ENCODE measurements at places on chromosomes 3 and 15.
A peak's percentile ranks its signal among the peaks of the same experiment; 100 is the strongest.

DNA sequence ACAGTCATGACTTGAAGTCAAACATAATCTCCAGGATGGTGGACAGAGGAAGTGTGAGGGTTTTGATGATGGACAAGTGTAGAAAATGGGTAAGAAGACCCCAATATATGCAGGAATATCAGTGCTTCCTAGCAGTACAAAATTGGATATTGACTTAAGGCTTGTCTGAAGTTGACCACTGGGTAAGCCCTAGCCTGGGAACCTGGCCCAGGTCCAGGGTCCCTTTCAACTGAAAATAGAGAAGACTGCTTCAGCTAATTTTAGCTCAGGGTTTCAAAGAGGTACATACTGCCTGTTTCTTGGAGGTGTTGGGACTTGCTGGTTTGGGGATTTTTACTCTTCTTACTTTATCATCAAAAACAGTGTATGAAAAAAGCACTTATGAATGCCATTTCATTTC lies 4.7 kb downstream of the NR1D2 start:
- DNase-seq = no peak

DNA sequence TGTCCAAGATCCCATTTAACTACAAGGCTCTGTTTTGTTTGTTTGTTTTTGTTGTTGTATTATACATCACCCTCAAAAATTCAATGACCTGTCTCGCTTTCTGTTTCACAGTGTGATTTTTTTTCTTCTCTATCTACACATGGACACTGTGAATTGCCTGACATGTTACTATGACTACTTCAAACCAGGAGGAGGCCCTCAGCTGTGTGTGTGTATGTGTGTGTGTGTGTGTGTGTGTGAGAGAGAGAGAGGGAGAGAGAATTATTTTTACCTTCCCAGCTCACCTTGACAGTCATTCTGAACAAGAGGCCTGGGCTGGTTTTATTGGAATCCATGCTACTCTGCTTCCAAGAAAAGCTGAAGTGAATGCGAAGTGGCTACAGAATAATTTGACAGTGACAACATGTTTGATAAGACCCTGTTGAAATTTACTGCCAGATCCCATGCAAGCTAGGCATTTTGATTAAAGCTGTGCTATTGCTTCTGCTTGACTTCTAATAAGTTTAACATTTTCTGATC lies 841.4 kb downstream of the NSUN3 start:
- DNase-seq = no peak

DNA sequence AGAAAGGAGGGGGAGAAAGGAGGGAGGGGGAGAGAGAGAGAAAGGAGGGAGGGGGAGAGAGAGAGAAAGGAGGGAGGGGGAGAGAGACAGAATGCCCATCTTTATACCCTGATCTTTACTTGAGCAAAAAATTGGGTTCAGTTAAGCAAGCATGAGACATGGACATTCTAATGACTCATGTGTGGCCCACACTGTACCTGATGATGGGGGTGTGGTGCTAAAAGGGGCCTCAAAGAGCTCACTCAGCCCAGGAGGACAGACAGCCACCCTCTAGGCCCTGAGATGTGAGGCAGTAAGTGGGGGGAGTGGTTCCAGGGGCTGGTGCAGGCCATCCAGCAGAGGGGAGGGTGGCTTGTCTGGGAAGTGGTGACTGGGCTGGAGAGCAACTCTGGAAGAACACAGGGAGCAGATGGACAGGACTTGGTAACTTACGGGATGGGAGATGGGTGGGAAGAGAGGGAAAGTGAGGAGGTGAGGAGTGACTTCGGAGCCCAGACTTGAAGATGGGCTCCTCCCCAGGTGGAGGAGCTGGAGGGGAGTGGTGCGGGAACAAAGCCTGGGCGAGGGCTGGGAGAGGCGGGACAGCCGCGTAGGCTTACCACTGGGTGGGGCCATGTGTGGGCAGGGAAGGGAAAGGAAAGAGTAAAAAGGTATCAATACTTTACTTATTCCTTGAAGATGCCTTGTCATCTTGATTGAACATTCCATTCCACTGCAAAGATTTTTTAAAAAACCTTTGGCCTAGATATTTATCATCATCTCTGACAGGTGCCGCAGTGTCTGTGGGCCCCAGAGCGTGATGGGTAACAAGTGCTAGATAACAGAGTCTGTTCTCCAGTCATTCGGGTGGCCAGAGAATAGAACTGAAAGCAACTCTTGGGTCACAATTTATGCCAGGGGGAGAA lies 32.3 kb downstream of the TSPAN3 start:
- DNase-seq = no peak

DNA sequence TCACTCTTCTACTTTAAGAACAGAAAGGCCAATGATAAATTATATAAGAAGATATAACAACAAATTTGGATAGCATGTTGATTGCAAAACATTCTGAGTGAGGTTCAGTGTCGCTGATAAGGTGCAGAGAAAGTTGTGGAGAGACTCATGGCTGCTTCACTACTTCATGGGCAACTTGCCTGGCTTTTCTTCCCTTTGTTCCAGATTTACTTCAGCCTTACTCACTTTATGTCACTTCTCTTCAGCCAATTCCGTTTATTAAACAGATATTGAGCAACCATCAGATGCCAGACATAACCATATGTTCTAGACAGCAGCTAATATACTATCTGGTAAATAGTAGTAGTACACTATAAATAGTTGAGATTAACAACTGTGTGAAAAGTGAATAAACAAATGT lies 150.0 kb upstream of the CHL1 start:
- DNase-seq = no peak

GRCh38 chr3:190384309-190384756 lies 3.6 kb upstream of the CLDN16 start:
- no peak for DNase-seq

- DNase-seq = no peak
Measured at GRCh38 chr15:96359616-96360521, 29.4 kb downstream of the NR2F2 start.

DNA sequence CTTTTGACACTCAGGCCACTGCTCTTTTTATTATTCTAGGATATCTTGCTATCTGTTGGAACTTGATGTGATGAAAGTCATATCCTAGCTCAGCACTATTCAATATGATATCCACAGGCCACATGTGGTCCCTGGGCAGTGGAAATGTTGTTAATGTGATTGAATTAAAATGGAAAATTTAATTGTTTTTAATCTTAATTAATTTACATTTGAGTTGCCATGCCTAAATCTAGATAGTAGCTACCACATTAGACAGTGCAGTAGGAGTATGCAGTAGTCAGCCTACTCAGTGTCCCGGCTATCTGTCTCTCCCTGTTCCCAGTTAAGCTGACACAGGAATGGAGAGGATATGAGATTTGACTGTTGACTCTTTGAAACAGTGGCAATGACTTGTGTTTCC lies 460.2 kb downstream of the GBE1 start:
- no peak for DNase-seq

DNA sequence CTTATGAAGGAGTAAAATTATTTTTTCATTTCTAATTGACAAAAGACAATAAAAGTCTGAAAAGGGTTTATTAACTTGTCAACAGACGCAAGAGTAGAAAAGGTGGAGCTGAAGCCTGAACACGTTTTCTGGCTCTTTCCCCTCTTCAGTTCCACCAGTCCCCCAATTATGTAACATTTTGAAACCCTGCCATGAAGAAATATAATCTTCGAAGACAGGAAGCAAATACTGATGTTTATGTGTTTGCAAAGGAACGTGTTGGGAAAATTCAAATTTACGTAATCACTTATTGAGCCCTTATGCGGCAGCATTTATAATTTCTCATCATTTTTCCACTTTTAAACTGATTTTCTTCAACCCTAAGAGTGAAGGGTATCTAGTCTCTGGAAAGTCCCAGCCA lies 767 bp downstream of the AP3S2 start:
- no peak for DNase-seq

DNA sequence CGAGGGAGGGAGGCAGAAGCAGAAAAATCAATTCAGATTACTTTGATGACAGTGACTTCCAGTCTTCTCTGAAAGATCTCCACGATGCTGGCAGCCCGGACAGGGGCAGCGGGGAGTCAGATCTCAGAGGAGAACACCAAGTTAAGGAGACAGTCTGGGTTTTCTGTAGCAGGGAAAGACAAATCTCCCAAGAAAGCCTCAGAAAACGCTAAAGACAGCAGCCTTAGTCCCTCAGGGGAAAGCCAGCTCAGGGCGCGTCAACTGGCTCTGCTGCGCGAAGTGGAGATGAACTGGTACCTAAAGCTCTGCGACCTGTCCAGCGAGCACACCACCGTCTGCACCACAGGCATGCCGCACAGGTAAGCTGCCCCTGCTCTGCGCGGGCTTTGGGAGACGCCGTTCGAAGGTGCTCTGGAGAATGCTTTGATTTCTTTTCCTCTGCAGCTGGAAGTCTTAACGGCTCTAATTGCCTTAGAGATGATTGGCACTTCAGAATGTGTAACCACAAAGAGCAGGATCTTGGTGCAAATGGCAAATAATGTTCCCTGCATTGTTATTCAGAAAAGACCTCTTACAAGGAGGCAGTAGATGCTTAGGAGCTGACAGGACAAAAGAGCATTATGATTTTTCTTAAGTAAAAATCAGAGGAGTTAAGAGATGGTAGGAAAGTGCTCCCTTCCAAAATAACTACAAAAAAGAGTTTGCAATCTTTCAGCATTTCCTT lies at the start of gene KCNAB1:
Gene KCNAB1, plus strand, starts transcription at position 51 of the 724 bp plus-strand sequence.
- no peak for DNase-seq

DNA sequence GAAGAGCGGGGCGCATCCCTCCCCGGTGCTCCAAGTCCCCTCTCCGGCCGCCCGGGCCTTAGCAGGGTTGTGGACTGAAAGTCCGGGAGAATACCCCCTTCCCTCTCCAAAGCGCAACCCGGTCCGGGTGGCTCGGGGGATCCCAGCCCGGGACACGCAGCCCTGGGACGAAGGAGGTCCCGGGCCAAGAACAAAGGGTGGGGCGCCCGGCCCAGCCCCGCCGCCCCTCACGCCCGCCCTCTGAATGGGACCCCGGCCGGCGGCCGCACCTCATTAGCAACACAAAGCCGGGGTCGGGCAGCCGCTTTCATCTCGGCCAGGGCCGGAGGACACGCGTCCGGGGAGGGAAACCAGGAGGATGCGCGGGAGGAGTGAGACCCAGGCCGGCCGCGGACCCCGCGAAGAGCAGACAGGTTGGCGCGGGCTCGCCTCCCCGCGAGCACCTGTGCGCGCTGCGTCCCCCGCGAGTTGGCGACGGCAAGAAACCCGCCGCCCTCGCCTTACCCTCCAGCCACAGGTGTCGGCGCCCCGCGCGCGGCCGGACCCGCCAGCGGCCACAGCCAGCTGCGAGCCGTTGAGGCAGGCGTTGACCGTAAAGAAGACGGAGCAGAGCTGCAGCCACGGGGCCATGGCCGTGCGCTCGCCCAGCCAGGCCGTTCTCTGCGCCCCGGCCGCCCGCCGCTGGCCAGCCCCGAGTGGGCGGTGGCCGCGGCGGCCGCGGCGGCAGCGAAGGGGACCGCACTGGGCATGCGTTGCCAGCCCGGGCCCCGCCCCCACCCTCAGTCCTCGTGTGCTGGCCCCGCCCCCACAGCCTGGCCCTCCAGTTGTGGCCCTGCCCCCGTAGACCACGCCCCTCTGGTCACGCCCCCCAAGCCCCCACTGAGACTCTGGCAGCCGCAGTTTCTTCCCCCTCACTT lies at the start of gene IL17RD:
Gene IL17RD, minus strand, starts transcription at position 697 of the 917 bp plus-strand sequence. Its CDS starts 67 bp downstream, at position 630.
- DNase-seq = peak; percentile 11

DNA sequence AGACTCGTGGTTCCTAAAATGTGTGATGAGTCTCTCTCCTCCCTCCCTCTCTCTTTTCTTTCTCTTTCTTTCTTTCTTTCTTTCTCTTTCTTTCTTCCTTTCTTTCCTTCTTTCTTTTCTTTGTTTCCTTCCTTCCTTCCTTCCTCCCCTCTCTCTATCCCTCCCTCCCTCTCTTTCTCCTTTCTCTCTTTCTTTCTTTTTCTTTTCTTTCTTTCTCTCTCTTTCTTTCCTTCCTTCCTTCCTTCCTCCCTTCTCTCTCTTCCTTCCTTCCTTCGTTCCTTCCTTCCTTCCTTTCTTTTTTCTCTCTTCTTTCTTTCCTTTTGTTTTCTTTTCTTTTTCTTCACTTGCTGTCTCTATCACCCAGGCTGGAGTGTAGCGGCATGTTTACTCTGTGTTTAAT lies 290.8 kb downstream of the NFKBIZ start:
- DNase-seq = no peak

DNA sequence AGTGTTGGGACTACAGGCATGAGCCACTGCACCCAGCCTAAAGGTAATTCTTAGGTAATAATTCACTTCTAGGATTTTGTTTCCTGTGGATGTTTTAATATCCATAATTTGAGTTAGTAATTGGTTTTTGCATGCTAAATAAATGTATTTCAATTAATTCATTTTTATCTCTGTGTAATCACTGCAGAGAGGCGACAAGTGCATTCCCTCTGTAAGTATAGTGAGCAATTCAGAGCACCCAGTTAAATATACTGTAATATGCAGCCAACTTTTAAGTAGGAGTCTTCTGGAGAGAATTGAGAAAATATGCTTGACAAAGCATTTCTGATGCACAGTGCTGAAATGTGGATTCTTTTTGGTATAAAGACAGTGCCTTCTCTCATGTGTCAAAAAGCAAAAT lies 5.7 kb downstream of the TBC1D23 start:
- DNase-seq = no peak

GRCh38 chr15:74961616-74962015 lies 5.0 kb upstream of the RPP25 start:
- DNase-seq = no peak

All from stimulated activated CD8-positive, alpha-beta memory T cell treated with anti-CD3 and anti-CD28 coated beads, Interleukin-4, amount 100 ng/mL, for 1 hour (primary cell).